ENCODE measurements at places on chromosomes 5 and 9.

- no peak for DNase-seq
Measured at GRCh38 chr5:132183723-132184122, 43.9 kb downstream of the P4HA2 start.

DNA sequence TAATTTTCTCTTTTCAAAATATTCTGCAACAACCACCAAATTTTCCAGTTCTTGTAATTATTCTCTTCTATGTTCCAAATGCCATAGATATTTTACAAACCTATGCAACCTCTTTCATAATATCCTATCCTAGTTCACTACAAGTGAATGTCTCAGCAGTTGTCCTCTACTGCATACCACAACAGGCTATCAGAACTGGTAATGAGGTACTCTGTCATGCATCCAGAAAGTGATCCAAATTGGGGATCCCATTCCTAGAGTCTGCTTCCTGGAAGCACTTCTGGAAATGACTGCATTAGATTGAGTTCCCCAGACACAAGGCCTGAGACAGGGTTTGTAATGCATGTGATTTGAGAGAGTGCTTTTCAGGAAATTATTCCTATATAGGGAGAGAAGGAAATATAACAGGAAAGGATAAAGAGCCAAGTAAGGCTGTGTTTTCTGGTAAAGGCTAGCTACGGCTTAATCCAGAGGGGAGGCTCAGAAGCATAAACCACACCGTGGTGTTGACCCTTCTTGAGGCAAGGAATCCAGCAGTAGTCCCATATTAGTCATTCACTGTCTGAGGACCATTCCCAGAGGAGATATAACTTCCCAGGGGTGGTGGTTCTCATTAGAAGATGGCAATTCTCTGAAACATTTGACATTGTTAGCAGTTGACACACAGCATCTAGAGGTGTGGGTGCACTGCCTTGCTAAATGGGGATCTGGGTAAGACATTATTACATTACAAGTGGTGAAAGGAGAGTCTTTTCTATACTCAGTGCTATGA is 80.3 kb upstream of the FST start:
- DNase-seq = no peak

DNA sequence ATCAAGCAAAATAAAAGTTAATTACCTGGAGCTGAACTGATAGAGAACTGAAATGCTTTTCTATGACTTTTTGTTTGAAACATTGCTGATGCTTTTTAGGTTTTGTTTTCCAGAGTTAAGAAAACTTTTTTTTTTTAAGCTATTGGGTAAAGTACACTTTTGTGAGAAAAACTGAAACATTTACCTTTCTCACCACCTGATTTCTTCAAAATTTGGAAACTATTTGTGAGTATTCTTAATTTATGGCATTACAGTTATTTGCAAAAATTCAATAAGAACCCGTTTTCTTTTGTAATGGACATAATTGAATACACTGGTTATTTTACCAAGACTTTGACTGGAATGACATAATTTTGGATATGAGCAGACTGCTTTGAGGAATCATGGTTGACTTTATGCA is 6.6 kb downstream of the C9orf153 start:
- no peak for DNase-seq

DNA sequence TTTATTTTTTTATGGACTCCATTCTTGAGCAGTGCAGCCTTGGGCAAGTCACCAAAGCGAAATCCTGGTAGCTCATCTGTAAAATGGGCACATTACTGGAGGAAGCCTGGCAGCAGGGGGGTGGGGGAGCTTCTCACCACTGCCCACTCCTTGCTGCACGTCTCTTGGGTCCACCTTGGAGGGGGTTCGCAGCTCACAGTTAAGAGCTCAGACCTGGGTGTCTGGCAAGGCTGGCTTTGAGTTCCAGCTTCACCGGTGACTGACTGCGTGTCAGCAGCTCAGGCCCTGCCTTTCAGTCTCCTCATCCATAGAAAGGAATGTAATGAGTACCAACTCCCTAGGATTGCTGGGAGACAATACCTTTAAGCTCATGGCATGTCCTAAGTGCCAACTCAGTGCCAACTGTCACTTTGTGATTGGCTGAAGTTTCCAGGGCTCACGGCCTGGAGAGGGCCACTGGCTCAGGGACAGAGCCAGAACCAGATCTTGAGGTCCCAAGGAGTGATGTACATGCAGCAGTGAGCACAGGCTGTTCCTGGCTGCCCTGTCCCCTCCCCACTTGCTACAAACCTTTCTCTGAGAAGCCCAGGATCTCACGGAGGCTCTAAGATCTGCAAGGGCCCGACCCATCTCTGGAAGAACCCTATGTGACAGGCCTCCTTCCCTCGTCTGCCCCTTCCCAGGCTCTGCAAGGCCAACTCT is 72.9 kb downstream of the C9orf50 start:
- no peak for DNase-seq

GRCh38 chr9:21549251-21549765 is 67.2 kb upstream of the IFNE start:
- no peak for DNase-seq

GRCh38 chr5:104267320-104268015 is 704.9 kb upstream of the NUDT12 start:
- peak; percentile 34 for DNase-seq

DNA sequence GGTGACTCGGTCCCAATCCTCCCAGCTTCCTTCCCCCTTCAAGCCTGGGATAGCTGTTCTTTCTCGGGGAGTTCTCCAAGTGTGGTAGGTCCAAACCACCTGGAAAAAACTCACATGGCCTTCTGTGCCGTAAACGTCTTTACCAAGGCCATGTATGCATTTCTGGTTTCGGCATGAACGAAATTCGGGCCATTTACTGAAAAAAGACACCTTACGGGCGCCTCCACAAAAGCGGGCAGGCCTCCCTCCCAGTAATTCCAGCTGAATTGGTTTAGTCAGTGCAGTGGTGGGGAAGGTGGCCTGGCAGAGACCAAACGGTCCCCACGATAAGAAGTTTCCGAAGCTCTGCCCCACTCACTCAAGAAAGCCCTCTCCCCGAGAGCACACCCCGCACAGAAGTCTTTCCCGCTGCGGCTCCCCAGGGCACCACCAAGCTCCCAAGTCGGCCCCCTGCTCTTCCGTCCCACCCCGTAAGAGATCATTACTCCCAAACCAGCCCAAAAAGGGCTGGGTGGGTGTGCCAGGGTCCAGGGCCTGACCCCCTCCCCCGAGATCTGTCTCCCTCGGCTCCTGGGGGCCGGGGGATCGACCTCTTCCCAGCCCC is 86.3 kb upstream of the MELK start:
- DNase-seq = no peak

DNA sequence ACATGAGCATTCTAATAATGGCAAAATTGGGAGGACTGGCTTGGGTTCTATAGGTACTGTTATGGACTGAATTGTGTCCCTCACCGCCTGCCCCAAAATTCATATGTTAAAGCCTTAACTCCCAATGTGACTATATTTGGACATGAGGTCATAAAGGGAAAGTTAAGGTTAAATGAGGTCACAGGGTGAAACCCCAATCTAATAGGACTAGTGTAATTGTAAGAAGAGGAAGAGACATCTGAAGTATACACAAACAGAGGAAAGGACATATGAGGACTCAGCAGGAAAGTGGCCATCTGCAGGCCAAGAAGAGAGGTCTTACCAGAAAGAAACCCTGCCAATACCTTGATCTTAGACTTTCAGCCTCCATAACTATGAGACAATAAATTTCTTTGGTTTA is 23.1 kb downstream of the RNF180 start:
- DNase-seq = no peak

GRCh38 chr9:109721001-109721400 is 59.0 kb upstream of the PALM2AKAP2 start:
- no peak for DNase-seq

DNA sequence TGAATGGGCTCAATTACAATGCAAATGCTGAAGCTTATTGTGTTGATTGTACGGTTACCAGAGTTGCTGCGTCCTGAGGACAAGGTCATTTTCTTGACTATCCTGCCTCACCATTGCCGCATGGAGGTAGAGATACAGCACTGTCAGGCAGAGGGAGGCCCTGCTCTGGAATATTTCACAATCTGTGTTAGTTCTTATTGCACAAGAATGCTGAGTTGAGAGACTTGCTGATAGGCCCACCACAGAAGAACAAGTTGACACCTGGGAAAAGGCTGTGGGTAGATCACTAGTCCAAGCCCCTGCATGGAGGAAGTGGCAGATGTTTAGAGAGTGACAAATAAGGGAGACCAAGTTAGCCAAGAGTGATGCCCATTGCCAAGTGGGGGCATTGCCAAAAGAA is 344.5 kb upstream of the ITGA1 start:
- DNase-seq = no peak

DNA sequence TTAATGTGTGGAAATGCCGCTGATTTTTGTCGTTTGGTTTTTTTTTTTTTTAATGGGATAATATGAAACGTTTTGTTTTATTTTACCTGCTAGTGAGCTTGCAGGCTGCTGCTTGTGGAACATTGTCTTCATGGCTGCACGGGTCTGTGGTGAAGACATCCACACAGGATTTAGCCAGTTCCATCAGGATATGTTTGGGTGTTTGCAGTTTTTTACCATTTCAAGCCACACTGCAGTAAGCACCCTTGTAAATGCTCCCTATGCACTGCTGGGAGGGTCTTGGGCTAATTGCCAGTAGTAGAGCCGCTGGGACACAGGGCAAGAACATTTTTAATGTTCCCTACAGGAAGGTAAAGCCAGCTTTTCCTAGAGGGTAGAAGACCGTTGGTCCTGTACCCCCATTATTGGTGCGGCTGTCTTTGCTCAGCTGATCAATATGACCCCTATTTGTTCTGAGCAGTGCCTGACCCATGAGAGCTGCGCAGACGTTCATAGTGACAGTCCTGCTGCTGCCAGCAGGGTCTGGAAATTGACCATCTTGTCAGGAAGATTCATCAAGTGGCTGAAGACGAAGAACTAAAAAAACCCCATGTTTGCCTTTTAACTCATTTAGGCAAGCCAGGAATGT is 20.5 kb upstream of the EEIG1 start:
- no peak for DNase-seq

DNA sequence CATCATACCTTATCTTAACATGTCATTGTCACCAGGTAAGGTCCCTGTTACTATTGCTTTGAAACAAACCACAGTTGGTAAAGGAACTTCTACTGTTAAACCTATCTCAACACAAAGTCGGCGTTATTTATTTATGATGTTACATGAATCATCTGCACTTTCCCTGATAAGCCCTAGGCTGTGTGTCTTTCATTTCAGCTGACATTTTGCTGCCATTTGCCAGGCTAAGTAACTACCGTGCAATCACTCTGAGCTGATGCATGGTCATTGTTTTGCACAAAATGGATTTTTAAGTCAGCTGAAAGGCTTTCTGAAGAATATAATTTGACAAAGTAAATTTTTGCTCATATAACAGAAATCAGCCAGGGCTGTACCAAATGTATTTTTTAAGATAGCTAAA is 546.5 kb downstream of the ZNF608 start:
- no peak for DNase-seq

DNA sequence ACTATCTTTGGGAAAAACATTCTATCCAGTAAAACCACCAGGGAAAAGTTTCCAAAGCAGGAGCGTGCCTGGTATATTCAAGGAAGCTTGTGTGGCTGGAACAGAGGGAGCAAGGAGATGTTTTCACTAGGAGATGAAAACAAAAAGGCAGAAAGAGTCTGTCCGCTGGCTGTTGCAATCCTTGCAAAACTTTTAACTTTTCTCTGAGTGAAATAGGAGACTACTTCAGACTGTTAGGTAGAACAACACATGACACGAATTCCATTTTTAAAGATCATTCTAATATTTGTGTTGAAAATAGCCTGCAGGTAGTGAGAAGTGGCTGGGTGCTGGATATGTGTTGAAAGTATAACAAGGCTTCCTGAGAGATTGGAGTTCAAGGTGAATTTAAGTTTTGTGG is 69.5 kb downstream of the PRR16 start:
- DNase-seq = no peak

- no peak for DNase-seq
Measured at GRCh38 chr9:27440888-27441740, 83.0 kb upstream of the IFNK start.

GRCh38 chr9:116873937-116874914 is 187.1 kb downstream of the TRIM32 start:
- DNase-seq = no peak

GRCh38 chr9:34746526-34746925 is 36.6 kb upstream of the CCL21 start:
- DNase-seq = no peak

- no peak for DNase-seq
Measured at GRCh38 chr5:61953913-61954312, 352.1 kb upstream of the KIF2A start.

GRCh38 chr5:77064040-77064439 is 23.0 kb downstream of the ZBED3 start:
- peak; percentile 4 for DNase-seq

DNA sequence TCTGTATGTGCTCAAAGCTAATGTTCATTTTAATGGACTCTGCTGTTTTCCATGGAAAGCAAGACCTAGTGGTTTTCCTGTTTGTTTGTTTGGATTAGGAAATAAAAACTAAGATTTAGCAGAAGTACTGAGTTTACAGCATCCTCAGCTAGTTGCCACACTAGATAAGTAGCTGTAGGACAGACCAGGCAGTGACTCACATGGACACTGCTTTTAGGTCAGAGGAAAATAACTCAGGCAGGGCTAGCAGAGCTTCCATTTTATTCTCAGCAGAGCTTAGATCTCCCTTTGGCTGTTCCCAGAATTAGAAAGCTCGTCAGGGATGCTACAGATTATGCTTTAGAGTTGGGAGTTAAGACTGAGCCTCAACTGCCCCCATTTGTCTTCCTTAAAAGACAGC is 204.4 kb downstream of the SH3GL2 start:
- DNase-seq = no peak

DNA sequence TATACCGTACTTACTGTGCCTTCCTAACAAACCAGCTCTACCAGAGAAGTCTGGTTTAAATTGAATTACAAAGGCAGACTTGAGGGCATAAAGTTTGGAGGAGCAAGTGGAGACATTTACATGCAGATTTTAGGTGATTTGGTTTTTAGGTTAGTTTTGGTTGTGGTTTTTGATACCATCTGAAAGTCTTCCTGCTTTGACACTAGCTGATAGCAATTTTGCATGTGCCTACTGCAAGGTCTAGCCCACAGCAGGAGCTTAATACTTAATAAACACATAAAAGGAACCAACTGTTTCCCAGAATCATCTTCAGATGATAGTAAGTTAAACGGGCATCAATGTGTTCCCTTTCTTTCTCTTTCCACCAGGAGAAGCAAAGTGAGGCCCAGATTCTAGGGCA is 3.4 kb upstream of the ESM1 start:
- no peak for DNase-seq

GRCh38 chr5:144315026-144315425 is 144.4 kb downstream of the KCTD16 start:
- no peak for DNase-seq

- DNase-seq = no peak
Measured at GRCh38 chr5:53713978-53714666, 153.7 kb downstream of the NDUFS4 start.

Data from NCI-H2171 treated with DMSO at 0.1 percent for 48 hours (cell line).